ENCODE measurements at places on chromosomes 3 and 15.
A peak's percentile ranks its signal among the peaks of the same experiment; 100 is the strongest.

GRCh38 chr3:156109989-156110388 lies 10.4 kb upstream of the KCNAB1 start:
- DNase-seq, result no peak

- no peak for DNase-seq
Observed at GRCh38 chr3:196563721-196564225, 4.6 kb downstream of the WDR53 start.

DNA sequence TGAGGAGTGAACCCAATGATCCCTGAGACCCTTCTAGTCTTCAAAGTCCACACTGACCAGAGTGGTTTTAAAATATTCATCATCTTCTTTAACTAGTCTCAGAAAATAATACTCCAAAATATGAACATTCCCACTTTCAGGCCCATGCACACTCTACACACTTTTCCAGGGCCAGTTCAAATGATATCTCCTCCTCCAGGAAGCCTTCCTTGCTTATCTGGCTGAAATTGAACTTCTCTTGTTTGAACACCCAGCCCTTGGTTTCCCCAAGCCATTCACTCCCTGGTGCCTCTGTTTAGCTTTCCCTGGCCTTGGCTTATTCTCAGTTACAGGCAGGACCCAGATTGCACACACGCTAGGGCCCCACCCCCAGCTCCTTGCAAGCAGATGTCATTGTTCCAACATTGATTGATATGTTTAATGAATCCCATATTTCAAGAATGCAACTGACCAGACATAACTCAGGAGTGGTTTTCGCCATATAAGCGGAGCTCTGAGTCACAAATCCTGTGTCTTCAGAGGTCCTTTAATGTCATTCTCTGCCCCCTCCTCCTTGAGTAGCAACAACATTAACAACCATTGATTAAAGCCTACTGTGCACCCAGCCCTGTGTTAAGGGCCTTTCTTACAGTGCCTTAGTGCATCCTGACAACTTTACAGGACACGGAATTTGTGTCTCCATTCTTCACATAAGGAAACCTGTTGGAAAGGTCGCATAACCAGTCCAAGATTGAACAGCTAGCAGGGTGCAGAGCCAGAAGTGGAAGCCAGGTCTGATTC lies 2.1 kb downstream of the ITGA11 start:
- no peak for DNase-seq

- no peak for DNase-seq
Observed at GRCh38 chr3:12948891-12949711, 107.7 kb upstream of the RPL32 start.

- no peak for DNase-seq
Observed at GRCh38 chr15:47689660-47690059, 27.6 kb upstream of the SEMA6D start.

- DNase-seq, result no peak
Observed at GRCh38 chr15:96349857-96350720, 19.6 kb downstream of the NR2F2 start.

GRCh38 chr3:193710286-193711165 lies 117.5 kb downstream of the OPA1 start:
- no peak for DNase-seq

GRCh38 chr15:70249616-70250015 lies 151.9 kb upstream of the TLE3 start:
- DNase-seq, result no peak

DNA sequence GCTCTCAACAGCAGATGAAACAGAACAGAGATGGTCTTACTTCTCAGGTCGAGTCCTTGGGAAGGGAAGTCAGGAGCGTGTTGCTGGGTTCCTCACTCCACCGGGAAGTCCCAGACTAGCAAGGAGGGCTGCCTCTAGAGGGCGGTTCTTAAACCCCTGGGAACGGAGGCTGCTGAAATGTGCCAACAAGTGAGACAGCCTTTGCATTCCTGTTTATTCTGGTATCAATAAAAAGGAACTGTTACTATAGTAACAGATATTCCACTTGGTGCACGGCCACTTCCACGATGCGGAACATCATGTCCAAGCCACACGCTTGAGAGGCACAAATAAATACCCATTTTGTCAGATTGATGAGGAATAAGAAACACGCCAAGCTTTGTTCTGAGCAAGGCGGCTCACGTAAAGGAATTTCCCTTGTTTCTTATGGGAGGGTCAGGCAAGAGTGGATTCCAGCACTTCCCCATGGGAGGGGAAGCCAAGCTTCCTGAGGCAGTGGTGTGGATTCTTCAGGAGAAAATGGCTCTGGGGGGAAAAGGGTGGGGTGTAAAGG lies at the start of gene FAM107A:
Gene FAM107A (minus strand): TSS at position 123 of the 553 bp plus-strand sequence. CDS start 7,531 bp downstream, outside the sequence.
- no peak for DNase-seq

DNA sequence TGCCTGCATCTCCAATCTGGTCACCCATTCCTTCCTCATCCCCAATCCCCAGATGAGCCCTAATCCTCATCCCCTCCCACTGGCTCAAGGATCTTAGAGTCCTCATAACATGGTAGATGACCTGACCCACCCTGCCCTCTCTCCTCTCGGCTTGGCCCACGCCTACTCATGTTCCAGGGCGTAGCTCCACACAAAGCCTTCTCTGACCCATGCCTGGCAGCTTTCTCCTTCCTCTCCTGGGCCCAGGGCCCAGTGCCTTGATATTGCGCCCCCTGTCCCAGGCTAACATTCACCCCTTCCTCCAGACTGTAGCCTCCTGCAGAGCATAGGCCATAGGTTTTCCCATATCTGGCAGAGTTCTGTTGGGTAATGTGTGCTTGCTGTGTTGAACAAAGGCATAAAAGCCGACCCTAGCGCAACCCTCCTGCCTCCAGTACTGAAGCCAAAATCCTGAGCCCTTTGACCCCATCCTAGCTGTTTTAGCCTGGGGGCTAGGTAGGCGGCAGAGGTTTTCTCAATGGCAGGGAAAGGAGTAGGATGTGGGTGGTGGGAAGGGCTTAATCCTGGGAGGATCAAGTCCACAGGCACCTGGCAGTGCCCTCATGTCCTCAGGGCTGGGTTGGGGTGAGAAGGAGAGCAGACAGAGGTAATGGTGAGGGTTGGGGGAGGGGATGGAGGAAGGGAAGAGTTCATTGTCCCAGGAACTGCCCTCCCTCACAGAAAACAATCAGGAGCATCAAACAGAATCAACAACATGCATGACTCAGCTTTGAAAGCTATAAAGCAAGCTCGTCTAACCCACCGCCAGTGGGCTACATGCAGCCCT lies 35.5 kb downstream of the MESD start:
- no peak for DNase-seq

DNA sequence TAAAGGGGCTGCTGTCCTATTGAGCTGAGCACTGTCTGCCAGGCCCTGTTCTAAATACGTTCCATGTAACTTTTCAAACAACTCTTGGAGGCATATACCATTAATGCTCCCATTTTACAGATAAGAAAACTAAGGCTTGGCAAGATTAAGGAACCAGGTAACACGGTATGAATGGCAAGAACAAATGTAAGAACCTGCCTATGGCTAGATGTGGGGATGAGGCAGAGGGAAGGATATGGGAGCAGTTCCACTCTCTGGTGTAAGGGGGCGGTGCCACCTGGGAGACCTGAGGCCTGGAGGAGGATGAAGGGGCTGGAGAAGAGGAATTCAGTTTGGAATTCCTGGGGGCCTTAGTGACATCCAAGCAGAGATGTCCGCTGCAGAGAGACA lies 3.8 kb upstream of the LMAN1L start:
- DNase-seq, result no peak

- no peak for DNase-seq
Observed at GRCh38 chr3:13194285-13195209, 121.3 kb upstream of the IQSEC1 start.

GRCh38 chr15:48361685-48362084 lies 30.5 kb downstream of the DUT start:
- DNase-seq, result no peak

- DNase-seq, result no peak
Observed at GRCh38 chr15:62362608-62363007, 197.5 kb upstream of the C2CD4B start.

- DNase-seq, result peak; percentile 33
Observed at GRCh38 chr3:14137004-14137403, 12.2 kb downstream of the TMEM43 start.

DNA sequence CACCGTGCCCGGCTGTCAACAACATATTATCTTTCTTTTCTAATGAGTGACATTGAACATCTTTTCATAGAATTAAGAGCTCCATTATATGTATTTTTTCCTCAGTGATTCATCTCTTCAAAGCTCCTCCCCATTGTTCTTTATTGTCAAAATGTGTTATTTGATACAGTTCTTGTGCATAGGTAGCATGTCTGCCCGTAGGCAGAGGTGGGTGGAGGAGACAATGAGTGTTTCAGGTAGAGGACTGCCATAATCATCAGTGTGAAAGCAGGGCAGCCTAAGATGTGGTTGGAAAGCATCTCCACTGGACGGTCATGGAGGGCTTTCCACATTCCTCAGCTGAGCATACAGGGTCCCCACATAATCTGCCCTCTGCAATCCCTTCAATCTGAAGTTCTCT lies 452.0 kb upstream of the MCTP2 start:
- DNase-seq, result no peak

DNA sequence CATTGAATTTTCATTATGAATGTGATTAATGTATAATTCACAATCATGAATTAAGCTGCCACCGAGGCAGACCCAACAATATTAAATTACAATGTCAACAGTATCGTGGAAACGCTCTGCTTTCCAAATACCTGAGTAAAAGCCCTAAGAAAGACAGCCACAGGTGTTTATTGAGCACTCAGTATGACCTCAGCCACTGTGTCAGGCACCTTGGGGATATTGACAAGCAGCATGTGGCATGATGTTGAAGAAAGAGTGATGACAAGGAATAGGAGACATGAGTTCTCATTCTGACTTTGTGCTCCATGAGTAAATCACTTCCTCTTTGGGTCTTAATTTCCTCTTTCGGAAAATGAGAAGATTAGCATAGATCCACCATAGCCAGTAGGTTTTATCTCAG lies 12.8 kb downstream of the C2CD4A start:
- DNase-seq, result no peak

DNA sequence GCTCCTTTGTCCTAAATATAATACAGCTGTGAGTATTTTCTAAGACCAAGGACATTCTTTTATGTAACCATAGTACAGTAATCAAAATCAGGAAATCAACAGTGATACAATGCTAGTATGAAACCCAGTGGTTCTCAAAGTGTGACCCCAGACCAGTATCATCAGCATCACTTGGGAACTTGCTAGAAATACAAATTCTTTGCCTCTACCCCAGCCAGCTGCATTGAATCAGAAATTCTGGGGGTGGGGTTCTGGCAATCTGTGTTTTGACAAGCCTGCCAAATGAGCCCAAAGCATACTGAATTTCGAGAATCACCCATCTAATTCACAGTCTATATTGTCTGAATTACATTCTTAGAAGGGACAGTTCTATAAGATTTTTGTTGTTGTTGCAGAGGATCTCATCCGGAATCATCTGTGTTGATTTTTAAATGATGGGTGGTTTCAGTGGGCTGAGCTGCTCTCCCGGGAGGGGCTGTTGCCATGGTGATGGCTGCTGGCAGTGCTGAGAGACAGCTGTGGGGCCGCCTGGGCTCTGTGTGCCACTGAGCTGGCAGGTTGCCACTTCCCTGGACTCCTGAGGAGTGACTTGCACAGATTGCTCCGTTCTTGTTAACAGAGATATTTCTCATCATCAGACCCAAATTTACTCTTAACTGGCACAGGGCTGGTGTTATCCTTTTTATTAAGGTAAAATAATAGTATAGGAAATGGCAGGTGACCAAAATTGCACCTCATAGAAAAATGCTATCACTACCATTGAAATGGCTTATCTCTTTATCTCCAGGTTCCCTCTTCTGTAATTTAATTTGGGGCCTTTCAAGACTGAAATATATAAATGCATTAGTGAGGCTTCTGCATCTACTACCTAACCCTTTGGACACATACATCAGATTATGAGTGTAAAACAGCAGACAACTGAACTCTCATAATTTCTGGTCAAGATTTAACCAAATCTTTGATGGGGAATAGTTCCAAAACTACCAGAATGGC lies 56.5 kb downstream of the NEK11 start:
- DNase-seq, result peak; percentile 48

DNA sequence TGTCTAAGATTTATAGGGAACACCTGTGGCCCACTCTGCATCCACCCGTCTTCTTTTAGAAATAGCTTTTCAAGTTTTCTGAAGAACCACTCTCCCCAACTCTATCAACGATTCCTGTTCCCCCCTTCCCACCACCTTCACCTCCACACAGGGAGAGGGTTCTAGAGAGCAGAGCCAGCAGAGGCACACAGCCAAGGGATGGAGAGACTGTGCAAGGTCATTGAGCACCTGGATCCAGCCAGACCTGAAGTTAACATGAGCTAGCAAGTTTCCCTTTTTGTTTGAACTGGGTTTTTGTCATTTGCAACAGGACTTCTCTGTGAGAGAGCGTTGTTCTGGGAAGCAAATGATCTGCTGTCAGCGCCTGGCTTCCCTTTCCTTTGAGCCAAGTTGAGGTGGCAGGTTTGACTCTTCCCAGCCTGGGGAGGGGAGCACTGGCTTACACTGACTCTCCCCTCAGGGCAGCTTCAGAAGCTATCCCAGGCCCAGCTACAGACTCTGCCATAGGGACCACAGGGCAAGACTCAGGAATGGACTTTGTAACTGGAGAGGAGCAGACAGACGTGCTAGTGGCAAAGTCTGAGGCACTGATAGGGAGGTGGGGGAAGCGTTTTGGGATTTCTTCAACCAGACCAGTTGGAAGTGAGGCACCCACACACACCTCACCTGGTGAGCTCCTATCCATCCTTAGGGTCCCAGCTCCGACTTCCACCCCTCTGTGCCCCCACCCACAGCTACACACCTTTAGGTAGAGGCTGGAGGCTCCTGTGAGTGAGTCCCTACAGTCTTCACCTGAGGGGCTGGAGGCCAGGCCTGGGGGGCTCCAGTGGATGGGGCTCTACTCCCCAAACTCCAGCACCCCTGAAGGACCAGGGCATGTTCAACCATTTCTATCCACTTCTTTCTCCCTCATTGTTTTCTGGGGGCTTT lies 19.4 kb upstream of the PLXNA1 start:
- DNase-seq, result no peak

DNA sequence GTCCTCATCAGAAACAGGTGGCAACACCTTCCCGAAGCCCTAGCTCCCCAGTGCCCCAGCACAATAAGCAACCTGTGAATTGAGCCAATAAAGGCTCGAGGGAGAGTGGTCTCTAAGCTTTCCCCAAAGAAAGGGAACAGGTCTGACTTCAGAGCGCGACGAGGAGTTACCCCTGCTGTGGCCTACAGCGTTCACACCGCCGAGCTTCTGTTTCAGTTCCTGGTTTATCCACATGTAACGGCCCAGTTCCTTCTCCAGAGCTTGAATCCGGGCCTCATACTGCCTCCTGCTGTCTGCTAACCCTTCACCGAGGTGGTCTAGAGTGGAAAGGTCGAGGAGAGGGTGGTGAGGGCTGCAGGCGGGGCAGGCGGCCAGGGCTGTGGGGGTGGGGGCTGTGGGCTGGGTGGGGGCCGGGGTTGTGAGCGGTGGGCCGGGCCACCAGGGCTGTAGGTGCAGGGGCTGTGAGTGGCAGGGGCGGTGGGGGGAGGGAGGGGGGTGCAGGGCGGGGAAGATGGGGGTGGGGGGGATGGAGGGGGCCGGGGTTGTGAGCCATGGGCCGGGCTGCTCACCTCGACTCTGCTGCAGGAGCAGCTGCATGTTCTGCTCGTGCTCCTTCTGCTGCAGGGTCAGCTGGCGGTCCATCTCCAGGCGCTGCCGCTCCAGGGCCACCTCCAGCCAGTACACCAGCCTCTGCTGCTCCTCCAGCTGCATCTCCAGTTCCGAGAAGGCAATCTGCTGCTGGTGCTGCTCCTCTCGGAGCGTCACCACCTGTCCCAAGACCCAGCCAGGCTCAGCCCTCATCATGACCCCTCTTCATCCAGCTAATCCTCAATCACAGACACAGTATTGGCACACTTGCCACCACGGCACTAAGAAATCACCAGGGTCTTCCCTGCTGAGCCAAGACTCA lies 26.2 kb downstream of the KIF7 start:
- DNase-seq, result no peak

GRCh38 chr3:55815262-55815661 lies 328.2 kb upstream of the WNT5A start:
- no peak for DNase-seq

Data from Calu3 (cell line).